SW 1271 (cell line): ENCODE measurements at places on chromosomes 3 and 15.

- no peak for DNase-seq
These were observed 120.9 kb downstream of the LIPC start for GRCh38 chr15:58552505-58553364.

DNA sequence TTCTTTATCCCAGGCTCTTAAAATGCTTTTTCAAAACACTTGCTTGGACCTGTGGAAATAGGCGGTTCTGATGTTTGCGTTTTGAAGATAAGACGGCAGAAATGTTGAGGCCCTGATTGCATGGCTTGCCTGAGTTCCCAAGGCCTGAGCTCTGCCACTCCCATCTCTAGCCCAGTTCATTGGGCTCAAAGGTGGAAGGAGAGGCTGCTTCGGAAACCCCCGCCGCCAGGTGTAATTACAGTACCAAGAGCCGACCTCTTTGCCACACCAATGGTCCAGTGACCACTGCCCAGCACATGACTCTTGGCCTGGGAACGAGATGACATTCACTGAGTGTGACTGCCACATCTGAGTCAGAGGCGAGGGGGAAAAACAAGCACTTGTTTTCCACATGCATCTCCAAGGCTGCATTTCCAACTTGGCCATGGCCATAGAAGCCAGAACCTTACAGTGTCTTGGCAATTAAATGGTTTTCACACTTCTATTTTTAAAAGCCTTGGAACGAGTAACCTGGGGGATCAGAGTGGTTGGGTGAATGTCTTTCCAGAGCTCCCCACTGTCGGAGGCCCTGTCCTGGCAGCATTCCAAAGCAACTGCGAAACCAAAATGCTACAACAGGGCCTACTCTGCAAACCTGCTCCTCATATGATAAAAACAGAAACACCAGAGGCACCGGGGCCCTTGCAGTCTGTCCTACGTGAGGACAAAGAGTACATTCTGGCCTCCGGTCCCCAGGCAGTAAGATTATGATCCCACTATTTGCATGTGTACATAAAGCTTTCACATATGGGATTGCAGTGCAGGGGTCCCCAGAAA, 63.8 kb upstream of the CGNL1 start:
- DNase-seq: no peak

GRCh38 chr3:4504340-4505261, 11.5 kb downstream of the ITPR1 start:
- no peak for DNase-seq

DNA sequence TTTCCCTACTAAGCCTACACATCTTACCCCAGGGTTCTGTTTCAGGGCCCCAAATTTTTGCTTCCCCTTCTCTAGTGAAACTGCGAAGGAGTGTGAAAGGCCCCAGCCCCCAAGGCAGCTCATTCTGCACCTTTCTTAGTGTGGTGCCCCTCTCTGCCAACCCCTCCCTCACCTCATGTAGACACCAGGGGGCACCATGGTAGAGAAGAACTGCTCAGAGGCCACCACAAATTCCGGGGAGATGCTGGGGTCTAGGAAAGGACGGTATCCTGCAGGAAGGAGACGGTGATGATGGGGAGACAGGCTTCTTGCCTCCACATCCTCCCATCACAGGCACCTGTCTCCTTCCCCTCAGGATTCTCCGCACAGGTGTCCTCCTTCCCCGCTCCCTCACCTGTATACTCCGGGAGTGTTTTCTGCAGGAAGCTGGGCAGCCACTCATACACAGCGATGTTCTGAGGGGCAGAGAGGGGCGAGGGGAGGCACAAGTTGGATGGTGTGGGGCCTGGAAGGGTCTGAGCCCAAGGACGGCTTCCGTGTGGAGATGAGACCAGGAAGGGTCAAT, 3.6 kb downstream of the DUOX2 start:
- no peak for DNase-seq

DNA sequence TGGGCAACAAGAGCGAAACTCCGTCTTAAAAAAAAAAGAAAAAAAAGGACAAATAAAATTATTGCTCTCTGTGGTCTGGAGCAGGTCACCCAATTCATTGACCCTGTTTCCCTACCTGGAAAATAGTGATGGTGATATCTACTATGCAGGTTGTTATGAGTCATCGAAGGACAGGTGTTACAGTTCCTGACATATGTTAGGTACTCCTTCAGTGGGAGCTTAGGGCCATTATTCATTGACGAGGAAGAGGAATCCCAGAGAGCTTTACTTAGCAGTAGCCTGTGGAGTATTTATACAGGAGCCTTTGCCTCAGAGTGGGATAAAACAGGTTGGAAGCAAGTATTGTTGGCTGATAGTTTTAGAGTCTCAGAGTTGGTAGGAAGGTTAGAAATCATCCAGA, 74.5 kb downstream of the SLC7A14 start:
- DNase-seq: no peak

- DNase-seq: peak; percentile 36
These were observed 84.0 kb upstream of the TRA2B start for GRCh38 chr3:186021673-186022362.

- peak; percentile 51 for DNase-seq
These were observed 1.4 kb downstream of the HTD2 start for GRCh38 chr3:58307639-58308215.

DNA sequence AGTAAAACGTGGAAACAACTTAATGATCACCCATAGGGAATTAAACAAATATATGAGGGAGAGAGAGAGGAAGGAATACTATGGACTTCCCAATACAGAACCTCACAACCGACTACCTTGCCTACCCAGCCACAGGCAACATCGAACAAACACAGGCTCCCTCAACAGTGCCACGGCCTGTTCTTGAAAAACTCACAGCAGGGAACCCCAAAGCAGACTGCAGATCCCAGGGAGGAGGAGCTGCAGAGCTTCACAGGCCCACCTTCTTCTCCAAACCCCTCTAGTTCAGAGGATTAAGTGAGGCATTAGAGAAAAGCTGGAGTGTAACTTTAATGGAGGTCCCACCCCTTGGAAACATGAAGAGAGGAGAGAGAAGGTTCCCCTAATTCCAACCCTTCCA, 110.2 kb downstream of the ST8SIA2 start:
- no peak for DNase-seq

- peak; percentile 49 for DNase-seq
These were observed 200.2 kb upstream of the GOLGA6L4 start for GRCh38 chr15:84035399-84035766.

GRCh38 chr3:36303286-36303685, 77.0 kb upstream of the STAC start:
- no peak for DNase-seq

DNA sequence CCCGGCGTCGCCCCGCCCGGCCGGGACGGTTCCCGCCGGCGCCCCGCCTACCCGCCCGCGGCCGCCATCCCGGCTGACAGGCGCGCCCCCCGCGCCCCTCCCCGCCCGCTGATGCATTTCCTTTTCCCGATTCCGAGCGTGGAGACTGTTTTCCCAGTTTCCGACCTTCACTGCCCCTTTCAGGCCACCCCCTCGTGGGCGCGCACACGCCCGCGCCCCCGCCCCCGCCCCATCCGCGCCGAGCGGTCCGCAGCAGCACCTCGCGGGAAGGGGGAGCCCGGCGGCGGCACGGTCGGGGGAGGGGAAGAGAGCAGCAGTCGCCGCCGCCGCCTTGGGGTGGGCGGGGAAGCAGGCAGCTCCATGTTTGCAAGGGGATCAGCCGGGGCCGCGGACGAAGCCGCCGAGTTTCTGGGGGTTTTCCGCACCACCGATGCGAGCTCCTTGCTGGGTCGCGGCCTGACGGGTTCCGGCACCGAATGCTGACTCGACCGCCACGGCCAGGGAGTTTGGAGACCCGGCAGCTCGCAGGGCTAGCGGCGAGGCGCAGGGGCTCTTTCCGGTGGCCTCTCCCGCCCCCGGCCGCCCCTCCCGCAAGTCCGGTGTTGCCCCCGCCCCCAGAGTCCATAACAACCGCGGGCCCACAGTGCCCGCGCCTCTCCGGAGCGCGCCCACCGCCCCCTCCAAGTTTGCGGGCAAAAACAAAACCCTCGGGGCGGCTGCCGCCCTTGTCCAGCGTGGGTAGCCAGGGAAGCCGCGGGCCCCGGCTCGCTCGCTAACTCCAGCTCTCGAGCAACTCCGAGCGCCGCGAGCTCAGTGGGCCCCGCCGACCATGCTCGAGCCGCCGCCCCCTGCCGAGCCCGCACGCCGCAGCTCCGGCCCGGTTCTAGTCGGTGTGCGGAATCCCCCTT, 3.2 kb upstream of the SIN3A start:
- peak; percentile 82 for DNase-seq

DNA sequence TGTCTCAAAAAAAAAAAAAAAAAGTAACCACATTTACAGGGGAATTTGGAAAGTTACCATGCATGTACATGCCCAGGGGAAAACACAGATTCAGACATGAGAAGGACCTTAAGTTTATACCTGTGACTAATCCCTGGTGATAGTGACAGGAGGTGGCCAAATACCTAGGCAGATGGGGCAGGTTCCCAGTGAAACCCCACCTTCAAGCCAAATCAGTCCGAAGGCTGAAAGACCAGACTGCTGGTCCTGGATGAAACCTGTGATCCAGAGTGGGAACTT, 15.8 kb downstream of the SPCS1 start:
- no peak for DNase-seq

GRCh38 chr15:39171944-39172368, 408.9 kb upstream of the THBS1 start:
- DNase-seq: peak; percentile 60

DNA sequence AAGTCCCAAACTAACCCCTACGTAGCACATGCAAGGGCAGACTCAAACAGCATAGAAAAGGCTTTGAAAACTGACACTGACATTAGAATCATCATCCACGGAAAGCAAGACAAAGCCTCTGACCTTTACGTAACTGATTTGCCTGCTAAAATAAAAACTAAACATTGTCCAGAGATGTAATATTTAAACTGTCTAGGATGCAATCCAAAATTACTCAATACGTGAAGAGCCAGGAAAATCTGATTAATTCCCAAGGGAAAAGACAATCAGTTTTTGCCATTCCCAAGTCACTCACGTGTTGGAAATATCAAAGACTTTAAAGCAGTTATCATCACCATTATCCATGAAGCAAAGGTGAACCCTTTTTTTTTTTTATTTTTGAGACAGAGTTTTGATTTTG, 13.3 kb upstream of the IQCF1 start:
- DNase-seq: no peak

- DNase-seq: no peak
These were observed 148.1 kb downstream of the SNRK start for GRCh38 chr3:43434431-43434830.

DNA sequence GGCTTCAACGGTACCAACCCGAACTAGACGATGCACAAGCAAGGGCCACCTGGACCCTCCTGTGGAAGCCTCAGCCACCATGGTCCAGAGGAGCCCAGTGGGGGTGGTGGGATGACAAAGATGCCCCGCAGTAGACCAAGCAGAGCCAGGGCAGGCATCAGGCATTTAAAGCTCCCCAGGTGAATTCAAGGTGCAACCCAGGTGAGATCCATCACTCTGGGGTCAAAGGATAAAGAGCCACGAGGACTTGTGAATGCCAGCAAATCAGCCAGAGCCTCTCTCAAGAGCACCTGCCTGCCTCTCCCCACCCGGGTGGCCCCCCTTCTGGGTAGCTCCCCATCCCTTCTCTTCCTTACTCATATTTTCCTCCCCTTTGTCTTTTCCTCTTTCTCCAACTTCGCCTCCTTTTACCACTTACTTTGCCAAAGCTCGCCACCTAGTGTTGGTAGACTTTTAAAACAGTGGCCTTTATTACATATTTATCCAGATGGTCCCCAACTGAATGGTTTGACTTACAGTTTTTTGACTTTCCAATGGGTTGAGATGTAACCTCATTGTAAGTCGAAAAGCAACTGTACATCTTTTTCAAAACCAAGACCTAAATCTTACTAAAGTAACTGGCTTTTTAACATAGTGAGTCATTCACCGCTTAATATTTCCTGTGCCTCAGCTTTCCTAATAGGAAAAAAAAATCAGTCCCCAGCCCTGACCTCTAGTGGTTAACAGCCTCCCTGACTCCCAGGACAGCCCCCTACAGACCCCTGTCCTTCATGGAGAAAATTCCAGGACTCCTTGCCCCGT, 18.8 kb downstream of the PLA2G4F start:
- DNase-seq: no peak

DNA sequence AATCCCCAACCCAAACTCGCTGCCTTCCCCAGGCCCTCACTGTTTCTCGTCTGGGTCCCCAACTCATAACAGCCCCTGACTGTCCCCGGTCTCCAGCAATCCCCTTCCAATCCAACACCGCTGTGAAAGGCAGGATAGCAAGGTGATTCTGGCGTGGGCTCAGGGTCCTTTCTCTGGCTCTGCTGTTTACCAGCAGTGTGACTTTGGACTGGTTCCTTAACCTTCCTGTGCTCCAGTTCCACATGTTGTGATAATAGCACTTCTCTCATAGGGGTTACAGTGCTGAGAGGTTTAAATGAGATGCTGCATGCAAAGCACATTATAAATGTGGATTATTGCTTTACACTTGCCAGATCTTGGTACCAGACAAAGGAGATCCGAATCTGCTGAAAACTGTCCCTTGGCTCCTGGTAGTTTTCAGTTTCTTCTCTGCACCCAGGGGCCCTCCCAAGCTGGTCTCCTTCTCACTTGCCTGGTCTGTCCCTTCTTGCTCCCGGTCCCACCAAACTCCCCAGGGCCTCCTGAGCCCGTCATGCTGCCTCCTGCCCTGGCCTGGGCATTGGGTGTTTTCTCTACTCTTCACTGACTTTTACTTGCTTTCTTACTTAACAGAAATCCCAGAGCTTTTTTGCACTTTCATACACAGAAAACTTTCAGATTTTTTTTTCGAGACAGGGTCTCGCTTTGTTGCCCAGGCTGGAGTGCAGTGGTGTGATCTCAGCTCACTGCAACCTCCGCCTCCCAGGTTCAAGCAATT, 26.8 kb upstream of the CYP11A1 start:
- no peak for DNase-seq

- DNase-seq: no peak
These were observed 45.2 kb downstream of the ITGA11 start for GRCh38 chr15:68386587-68387288.

DNA sequence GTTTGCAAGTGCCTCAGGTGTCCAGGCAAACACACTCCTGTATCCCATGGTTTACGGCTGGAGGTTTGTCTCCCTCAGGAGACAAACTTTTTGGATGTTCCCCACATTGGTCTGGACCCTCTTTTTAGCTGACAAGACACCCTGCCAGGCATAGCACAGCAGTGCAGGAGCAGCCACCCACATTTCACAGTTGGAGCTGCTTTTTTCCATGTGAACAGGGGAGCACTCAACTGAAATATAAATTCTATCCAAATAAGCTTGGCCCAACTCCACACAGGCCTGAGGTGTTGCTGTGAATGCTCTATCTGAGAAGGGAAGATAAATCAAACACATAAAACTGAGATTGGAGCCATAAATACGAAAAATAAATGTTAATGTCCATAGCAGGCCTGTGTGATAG, 501.3 kb upstream of the IL12A start:
- no peak for DNase-seq

- DNase-seq: no peak
These were observed 59.9 kb downstream of the IGF2BP2 start for GRCh38 chr3:185764980-185765370.

DNA sequence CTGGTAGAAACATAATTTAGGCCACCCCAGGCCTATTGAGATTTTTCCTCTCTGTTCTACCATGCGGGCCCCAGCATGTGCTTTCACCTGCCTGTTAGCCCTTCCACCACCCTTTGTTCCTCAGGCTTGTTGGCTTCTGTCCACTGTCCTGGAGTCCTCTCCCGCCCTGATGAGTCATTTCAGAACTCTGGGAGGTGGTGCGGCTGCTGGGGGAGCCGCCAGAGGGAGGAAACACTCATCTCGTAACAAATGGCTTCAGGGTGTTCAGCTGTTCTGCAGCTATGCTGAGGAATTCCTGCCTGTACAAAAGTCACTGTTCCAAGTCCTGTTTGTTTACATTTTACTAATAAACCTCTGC, 36.3 kb downstream of the LRTM1 start:
- peak; percentile 35 for DNase-seq
